Hematopoietic multipotent progenitor cell treated with erythropoietin and hydrocortisone succinate and interleukin-3 and kit ligand, for 4 days (in vitro differentiated cells): ENCODE measurements at places on chromosomes 5 and 9.

- DNase-seq, result peak; percentile 25
Observed at GRCh38 chr5:31153521-31153920, 40.0 kb upstream of the CDH6 start.

GRCh38 chr5:102511666-102512065 is 12.9 kb upstream of the SLCO6A1 start:
- DNase-seq, result no peak

- DNase-seq, result peak; percentile 72
Observed at GRCh38 chr9:128702949-128703615, 779 bp downstream of the PKN3 start.

DNA sequence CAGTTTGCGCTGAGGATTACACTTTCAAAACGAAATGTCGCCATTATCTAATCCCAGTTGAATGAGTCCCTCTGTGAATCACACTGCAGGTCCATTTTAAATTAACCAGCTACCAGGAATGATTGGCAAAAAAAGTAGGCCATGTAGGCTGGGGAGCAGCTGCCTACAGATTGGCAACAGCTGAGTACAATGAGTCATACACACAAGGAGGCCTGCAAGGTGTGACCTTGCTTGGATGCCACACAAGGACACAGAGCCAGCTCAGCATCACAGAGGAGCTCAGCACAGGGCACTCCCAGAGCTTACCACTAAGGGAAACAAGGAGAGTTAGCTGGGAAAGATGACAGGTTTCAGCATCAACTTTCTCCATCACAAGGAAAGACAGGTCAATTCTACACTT is 12.9 kb downstream of the HAVCR1 start:
- DNase-seq, result no peak

- DNase-seq, result no peak
Observed at GRCh38 chr5:123000731-123001130, 35.8 kb downstream of the PPIC start.

DNA sequence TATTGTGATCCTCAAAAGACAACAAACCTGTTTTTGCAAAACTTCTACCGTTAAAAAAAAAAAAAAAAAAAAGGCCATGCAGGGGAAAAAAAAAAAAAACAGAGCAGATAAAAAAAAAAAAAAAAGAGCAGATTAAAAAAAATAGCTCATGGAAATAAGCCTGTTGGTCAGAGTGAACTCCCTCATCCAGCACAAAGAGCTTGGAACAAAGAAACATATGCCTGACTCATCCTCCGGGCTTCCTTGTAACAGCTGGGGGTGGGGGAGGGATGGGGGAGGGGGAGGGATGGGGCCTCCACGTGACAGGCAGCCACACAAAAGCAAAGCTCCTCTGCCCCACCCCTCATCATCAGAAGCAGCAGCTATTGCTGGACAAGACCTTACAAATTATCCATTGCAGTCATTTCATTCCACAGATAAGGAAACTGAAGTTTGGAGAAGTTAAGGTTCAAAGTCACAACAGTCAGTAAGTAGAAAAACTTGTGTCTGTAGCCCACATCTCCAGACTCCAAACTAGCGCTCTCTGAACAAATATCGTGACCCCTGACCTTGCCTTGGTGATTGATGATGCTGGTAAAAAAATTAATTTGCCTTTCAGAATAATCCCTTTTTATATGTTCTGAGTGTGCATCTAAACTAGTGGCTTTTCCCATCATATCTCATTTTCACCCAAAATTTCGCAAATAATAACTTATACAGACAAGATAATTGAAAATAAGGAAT is 38.9 kb downstream of the SLC35D2 start:
- peak; percentile 28 for DNase-seq

GRCh38 chr5:117615226-117615625 is 1040.6 kb upstream of the SEMA6A start:
- DNase-seq, result no peak

DNA sequence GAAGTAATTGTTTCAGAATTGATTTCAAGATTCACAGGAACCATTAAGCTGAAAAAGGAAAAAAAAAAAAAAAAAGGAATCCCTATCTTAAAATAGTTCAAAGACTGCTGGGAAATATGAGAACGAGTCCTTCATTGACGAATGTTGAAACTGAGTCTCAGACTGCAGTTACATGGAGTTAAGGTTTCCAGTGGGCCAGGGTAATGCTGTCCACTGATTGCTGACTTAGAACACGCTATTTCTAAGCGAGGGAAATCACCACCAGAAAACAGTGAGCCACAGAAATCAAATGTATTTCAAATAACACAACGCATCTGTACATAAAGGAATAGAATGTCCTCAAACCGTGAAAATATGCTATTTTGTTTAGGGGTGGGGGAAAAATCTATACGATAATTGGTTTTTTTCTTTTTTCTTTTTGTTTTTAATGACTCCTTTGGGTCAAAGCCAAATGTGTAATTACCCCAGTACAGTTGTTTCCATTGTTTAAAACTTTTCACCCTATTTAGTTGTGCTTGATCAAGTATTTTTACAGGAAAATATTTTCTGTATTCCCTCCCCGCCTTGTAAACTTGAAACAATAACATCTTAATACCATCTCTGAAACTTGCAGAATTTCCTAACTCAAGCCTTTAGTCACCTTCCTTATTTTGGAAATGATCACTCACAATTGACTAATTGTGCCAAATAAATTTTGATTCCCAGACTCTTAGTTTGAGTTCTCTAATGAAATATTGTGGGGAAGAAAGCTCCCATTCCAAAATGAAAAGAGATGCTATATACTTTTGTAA is 208.3 kb downstream of the MCTP1 start:
- DNase-seq, result no peak

GRCh38 chr9:114938687-114939575 is 8.5 kb upstream of the TNFSF8 start:
- peak; percentile 13 for DNase-seq

- DNase-seq, result no peak
Observed at GRCh38 chr9:21510806-21511205, 28.7 kb upstream of the IFNE start.

DNA sequence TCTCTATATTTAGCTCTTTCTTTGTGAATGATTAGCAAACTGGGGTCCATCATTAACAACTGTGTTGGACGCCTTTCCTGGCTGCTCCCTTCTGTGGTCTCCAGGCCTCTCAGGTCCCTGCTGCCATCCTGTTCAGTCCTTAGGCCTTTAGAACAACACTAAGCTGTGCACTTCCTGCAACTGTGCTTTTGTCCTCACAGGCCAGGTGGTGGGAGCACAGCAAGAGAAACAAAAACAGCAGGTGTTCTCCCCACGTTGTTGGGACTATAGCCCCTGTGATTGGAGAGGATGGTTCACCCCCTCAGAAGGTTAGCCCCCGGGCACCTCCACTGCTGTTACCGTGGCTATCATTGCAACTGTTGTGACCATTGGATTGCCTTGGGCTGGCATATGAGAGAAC is 41.7 kb upstream of the CLINT1 start:
- no peak for DNase-seq

DNA sequence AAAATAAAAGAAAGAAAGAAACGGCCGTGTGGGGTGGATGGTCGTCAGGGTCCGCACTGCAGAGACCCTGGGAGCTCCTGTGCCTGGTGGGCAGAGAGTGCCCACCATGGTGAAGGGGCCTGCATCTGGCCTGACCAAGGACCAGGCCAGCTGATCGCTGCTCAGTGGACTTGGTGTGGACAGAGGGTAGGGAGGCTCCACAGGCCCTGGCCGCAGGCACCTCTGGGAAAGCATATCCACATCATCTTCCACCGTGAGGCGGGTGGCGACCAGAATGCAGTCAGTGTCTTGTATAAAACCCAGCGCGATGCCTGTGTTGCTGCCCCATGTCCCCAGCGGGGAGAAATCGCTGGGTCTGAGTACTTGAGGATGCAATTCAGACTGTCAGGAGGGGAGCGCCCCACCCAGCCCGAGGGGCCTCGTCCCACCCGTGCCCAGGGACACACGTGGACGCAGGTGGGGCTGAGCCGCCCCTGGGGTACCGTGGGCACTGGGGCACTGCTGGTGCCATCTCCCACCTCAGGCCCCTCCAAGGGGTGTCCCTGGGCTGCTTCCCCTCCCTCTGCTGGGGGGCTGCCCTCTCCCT is 27.8 kb upstream of the SLC6A19 start:
- DNase-seq, result no peak

DNA sequence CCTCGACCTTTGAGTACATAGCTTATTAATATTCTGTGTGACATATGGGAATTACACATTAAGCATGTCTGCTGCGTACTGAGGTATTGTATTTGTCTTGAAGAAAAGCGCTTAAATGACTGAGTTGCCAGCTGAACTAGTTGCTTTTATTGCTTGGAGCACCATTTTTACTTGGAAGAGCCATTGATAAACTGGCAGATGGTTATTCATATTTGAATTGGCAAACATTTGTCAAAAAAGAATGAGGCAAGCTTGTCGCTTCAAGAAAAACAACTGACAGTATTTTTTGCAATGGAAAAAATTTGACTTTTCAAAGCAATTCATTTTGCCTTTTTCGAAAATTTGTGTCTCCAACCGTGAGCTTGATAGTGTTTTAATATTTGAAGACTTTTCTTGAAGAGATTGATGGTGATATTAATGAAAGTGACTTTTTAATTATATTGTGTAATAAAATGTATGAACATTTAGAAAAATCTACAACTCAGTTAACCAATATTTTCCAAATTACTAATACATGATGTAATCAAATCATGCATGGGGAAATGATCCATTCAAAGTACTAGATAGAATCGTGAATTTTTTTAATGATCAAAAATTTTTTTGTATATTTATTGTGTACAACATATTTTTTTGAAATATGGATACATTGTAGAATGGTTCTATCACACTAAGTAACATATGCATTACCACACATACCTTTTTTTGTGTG is 55.1 kb upstream of the CCDC152 start:
- DNase-seq, result no peak

- DNase-seq, result peak; percentile 96
Observed at GRCh38 chr9:113397203-113397631, 3.9 kb downstream of the ALAD start.

DNA sequence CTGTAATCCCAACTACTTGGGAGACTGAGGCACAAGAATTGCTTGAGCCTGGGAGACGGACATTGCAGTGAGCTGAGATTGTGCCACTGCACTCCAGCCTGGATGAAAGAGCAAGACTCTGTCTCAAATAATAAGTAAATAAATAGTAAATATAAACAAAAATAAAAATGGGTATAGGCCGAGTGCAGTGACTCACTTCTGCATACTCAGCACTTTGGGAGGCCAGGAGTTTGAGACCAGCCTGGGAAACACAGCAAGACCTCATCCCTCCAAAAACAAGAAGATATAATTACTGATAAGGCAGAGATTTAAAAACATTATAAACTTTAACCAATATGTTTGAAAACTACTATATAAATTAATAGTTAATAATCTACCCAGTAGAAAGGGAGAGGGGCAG is 37.8 kb upstream of the SUSD1 start:
- DNase-seq, result no peak

GRCh38 chr9:85944672-85945071 is 3.7 kb downstream of the NAA35 start:
- DNase-seq, result no peak

DNA sequence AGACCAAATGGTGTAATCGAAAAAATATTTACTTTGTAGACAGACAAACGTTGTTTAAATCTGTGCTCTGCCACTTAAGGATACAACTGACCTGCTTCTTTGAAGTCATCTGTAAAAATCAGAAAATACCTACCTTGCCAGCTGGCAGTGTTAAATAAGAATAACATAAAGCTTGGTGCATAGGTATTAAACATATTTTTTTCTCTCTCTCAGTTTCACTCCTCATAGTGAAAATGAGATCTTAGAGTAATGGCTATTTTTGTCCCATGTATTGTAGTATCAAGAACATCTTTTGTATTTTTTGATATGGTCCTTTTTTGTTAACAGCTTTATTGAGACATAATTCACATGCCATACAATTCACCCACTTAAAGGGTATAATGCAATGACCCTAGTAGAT is 17.9 kb upstream of the RANBP17 start:
- no peak for DNase-seq

- DNase-seq, result no peak
Observed at GRCh38 chr5:34847056-34847455, 8.1 kb downstream of the TTC23L start.

DNA sequence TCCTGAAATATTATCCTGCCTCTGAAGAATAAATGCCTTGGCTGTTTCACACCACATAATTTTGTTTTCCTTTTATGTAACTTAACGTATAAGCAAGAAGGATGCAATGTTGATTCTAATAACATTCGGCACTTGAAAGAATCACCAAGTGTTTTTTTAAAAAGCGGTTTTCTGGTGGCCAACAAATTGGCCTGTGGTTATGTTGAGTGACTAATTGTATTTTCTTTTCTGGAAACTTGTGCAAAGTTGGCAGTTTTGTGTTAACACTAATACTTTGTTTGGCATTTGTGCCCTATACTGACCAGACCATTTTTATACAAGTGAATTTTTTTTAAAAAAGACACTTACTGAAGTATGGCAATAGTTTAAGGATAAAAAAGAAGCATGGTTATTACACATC is 452.7 kb downstream of the BNC2 start:
- no peak for DNase-seq

DNA sequence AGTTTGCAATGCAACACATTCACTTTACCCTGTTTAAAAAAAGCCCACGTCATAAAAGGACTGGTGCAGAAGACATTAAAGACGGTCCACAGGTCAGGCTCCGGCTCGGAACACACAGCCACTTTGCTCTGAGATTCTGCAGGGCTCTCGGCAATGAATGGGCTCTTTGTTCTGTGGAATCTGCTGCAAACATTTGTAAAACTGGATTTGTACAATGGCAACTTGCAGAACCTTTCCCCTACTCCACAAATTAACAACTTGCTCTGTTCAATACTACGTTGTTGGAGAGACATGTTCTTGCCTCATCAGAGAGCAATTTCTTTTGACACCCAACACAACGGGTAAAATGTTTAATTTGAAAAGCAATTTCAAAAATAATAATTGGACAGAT is 13.0 kb upstream of the NR5A1 start:
- no peak for DNase-seq

DNA sequence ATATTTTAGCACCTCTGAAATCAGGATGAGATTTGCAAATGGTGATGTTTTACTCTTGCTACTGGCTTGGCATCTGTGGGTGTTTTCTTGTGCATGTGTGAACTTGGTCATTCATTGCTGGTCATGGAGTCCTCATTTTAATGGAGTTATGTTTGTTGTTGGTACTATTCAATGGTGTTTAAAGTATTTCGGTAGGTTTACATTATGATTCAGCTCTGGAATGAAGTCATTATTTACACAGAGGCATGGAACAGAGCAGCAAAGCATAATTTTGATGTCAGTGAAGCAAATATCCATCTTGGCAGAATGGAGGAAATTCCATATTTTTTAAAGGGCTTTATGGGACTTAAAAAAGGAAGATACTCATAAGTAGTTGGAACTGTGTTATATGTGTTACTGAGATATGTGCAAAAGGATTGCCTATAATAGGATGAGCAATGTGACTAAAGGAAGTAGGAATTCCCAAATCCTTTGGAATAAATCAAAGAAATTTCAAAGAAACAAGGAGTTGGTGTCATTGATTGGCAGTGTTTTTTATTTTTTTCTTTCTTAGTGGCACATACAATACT is 147.4 kb downstream of the ACTBL2 start:
- DNase-seq, result no peak
